ENCODE measurements at places on chromosomes 1 and 21.

GRCh38 chr1:231384696-231385415 is 37.2 kb downstream of the EGLN1 start:
- no peak for DNase-seq

DNA sequence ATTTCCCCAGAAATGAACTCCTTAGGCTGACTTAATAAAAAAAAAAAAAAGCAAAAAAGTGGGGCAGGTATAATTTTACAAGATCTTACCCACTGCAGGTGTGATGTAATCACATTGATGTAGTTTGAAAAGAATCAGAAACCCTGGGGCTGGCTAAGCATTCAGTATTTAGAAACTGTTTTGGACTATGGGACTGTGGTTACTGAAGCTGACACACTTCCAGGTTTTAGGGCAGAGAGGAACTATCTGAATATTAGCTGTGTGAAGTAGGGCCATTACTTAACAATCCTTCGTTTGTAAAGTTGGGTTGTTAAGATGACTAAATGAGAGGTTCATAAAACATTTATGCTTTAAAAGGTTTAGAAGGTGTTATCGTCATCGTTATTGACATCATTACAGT is 165.3 kb downstream of the FASLG start:
- DNase-seq = no peak

GRCh38 chr1:221517961-221518360 is 223.9 kb downstream of the DUSP10 start:
- no peak for DNase-seq

DNA sequence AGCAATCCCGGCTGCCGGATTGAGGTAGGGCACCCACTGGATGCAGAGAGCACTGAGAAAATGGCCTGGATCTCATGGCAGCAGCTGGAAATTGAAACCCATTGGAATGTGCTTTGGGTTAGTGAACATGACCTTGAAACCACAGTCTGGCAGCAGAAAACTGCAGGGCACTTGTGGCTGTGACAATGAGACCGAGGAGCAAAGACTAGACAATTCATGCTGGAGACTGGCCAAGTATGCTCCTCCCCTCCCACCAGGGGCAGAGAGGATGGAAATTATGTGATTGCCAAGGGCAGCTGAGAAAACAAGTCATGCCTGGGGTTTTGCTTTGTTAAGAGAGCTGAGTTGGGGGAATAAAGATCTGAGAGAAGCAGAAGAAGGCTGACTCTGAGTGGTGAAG is 60.7 kb downstream of the ZNF697 start:
- no peak for DNase-seq

GRCh38 chr1:195763146-195763906 is 844.9 kb downstream of the KCNT2 start:
- DNase-seq = peak; percentile 13

- DNase-seq = no peak
Observed at GRCh38 chr1:206960676-206961386, 9.4 kb downstream of the FCAMR start.

- DNase-seq = no peak
Observed at GRCh38 chr1:244590670-244591069, 62.3 kb upstream of the DESI2 start.

All from occipital lobe (tissue), 3 donors.